H9 (cell line): ENCODE measurements at places on chromosomes 6 and 20. TPM values are rescaled to one million over a fixed set of nuclear protein-coding genes. Genes with fewer than 3 reads are reported as not detected.

- DNase-seq: no peak
Measured at GRCh38 chr20:48158014-48158413, 372.7 kb upstream of the SULF2 start.

Gene OPN5
- total RNA-seq: not detected in 2 replicates

DNA sequence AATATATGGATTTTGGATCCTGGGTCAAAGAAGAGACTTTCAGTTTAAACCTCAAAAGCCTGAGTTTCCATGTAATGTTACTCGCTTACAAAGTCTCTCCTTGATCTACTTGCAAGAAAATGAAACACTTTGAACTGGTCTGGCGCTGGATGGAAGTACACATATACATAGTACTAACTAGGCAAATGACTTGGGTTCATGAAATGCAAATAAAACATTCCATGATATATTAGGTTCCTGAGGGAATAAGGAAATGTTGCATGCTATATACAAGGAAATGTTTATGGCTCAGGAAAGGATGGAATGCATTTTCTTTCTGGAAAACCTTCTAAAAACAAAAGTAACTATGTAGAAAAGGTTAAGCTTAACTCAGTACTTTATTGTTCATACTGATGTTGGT, 11.4 kb upstream of the TXLNB start:
- no peak for DNase-seq

DNA sequence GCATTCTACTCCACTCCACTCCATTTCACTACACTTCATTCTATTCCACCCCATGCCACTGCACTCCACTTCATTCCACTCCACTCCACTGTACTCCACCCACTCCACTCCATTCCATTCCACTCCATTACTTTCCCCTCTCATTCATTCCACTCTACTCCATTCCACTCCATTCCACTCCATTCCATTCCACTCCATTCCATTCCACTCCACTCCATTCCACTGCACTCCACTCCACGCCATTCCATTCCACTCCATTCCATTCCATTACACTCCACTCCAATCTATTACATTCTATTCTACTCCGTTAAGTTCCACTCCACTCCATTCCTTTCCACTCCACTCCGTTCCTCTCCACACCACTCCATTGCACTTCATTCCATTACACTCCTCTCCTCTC, 25.0 kb upstream of the DEFB125 start:
- no peak for DNase-seq

GRCh38 chr6:113540466-113540865, 316.7 kb upstream of the MARCKS start:
- no peak for DNase-seq

DNA sequence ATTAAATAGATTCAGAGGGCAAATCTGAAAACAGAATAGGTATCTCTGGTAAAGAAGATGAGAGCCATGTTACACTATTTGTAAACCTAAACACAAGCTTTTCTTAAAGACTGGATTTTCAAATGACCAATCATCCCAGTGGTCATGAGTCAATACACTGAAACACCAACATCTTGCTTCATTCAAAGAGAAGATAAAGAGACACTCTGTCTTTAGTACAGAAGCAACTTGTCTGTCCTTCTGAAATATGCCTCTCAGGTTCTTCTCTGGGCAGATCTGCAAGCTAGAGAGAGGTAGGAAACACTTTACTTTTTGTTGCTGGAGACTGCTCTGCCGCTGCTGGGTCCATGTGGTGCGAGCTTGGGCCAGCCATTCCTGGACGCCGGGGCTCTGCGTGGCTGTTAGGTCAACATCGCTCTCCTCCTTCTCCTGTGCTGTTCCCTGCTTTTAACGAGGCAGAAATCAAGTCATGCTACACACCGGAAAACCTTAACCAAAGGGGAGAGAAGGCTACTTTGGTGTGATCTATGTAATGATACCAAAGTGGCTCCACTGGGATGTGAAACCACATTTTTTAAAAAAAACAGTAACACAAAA, 368.2 kb downstream of the SYNE1 start:
- no peak for DNase-seq

DNA sequence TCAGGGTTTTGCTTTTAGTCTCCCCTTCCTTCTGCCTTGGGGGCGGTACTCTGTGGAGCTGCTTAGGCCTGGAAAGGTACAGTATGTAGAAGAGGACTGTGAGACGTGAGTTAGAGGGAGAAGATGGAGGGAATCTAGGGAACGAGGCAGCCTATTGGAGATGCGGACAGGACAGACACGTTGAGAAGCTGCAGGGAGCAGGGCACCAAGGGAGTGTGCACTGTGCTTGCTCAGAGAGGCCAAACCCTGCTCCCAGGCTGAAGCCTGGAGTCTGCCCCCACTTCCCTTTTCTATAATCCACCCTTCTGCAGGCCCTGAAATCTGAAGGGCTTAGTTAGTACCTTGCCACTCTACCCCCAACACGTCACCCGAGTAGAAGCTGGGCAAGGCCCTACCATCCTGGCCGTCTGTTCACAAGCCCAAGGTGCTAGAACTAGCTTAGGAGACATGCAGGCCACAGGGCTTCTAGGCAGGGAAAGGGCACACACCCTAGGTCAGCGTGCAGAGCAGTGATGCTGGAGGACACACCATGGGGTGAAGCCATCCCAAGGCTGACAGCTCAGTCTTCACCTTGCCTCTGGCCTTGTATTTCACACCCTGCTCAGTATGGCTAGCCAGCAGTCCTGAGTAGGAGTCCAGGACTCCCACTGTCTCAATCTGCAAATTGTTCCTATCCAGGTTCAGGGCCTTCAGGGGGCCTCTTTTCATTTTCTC, 6.9 kb downstream of the TP53INP2 start:
- DNase-seq: no peak

DNA sequence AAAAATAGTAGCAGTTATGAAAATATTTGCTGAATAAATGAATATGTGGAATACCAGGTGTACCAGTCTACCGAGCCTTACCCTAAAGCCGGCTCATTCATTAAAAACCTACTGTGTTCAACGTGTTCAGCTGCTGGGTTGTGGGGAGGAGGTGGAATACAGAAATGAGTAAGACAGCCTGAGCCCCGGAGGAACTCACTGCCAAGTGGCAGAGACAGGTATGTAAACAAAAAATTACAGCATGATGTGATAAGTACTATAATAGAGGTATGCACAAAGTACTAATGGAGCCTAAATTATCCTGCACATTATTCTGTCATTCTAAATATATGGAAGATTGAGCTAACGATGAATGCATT, 6.8 kb upstream of the ADTRP start:
- no peak for DNase-seq

GRCh38 chr20:18101125-18101810, 36.4 kb upstream of the KAT14 start:
- peak; percentile 78 for DNase-seq
